ENCODE measurements at places on chromosomes 1 and 21.
A peak's percentile ranks its signal among the peaks of the same experiment; 100 is the strongest.

DNA sequence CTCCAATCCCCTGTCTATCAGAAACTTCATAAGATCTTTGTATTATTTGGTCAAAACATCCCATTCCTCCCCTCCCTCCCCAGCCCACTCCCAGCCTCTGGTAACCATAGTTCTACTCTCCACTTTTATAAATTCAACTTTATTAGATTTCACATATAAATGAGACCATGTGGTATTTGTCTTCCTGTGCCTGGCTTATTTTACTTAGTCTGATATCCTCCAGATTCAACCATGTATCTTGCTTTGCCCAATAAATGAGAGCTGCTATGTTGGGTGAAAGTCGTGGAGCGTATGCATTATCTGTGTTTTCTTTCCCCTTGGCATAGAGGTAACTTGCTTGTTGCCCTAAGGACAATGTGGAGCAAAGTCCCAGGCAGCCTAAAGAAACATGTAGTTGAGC is 28.5 kb upstream of the CHRM3 start:
- DNase-seq = no peak

- peak; percentile 54 for DNase-seq
Measured at GRCh38 chr1:10694274-10694632, 102.2 kb downstream of the CASZ1 start.

- no peak for DNase-seq
Measured at GRCh38 chr1:107142140-107142542, 1.3 kb downstream of the NTNG1 start.

GRCh38 chr1:177190308-177190970 is 19.7 kb downstream of the BRINP2 start:
- no peak for DNase-seq

DNA sequence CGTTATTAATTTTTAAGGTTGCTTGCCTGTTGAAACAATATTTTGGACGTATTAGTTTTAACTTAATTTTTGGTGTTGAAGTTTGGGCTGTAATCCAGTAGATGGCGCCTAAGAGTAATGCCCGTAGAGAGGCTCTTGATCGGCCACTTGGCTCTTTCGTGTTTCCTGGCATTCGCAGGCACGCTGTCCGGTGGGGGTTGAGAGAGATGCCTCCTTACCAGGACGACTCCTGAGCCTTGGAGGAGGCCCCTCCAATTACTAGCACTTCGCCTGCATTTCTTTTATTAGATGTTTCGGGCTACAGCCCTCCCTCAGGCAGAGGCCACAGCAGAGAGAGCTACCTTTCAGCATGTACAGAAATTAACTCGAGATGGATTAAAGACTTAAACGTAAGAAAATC is 12.0 kb downstream of the OR2M4 start:
- no peak for DNase-seq

- no peak for DNase-seq
Measured at GRCh38 chr1:186858923-186859322, 30.2 kb downstream of the PLA2G4A start.

GRCh38 chr1:103514920-103515503 is 10.5 kb upstream of the RNPC3 start:
- DNase-seq = peak; percentile 2

- no peak for DNase-seq
Measured at GRCh38 chr1:42947965-42948732, 10.5 kb downstream of the SLC2A1 start.

DNA sequence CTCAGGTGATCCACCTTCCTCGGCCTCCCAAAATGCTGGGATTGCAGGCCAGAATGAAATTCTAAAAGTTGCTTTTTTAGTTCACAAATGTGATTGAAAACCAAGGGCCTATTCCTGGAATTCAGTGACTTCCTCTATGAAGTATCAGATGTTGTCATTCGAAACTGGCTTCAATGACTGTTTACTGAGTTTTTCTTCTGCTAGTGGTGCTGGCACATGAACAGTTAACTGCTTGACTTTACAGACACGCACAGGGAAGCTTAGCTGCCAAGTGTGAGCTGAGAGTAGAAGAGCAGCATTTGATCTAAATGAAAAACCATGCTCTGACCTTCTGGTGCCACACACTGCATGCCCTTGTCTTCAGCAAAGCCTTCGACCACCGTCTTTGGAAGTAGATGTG is 32.8 kb upstream of the AJAP1 start:
- DNase-seq = no peak

DNA sequence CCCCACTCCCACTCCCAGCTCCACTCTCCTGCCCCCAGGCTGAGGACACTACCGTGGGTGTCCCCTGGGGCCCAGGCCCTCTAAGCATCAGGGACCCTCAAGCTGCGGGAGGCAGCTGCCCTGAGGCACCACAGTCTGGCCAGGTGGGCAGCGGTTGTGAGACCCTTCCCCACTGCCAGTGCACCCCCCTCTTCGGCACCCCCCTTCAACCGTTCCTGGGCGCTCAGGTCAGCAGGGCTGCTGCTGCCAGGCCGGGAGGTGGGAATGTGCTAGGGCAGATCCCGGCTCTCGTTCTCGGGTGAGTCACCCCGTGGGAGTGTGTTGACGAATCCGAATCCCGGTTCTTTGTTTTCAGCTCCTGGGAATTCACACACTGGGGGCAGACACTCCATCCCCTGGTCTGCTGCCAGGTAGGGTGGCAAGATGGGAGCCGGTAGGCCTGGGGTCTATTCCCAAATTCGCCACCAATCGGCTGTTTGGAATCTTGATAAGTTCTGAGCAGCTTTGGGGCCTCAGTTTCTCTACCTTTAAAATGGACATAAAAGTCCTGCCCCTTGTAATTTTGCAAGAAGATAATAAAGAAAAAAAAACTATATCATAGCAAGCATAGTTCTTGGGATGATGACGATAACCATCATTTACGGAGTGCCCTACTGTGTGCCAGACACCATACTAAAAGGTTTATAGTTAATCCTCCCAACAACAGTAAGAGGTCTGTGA is 28.5 kb upstream of the CASZ1 start:
- DNase-seq = no peak

GRCh38 chr1:27152004-27152828 is 2.7 kb downstream of the SLC9A1 start:
- no peak for DNase-seq

- no peak for DNase-seq
Measured at GRCh38 chr1:156862997-156863599, 2.4 kb downstream of the NTRK1 start.

GRCh38 chr1:1308756-1309250 is 406 bp downstream of the PUSL1 start:
- DNase-seq = no peak

DNA sequence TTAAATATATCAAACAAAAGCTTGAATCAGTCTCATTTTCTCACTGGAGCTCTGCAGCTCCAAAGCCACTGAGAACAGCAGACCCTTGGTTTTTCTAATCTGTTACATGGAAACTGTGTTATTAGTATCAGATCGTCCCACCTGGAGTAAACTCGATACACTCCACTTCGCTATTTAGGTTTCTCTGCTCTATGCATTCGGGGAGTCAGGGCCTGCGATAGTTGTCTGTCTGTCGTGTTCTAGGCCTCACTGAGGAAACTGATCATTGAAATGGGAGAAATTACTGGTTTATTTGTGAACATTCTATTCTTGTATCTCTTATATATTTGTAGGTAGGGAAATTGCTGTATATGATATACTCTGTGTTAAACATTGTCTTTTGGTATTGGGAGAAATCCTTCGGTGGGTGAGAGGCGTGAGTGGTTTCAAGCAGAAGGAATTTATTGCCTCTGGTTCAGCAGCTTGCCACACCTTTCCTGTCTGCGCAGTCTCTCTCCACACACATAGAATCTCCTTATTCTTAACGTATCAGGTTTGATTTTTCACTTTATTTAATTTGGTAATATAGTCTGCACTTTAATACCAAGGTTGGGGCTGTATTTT is 8.5 kb downstream of the PRDM2 start:
- DNase-seq = no peak

GRCh38 chr1:6822530-6823359 is 37.5 kb downstream of the CAMTA1 start:
- no peak for DNase-seq

- no peak for DNase-seq
Measured at GRCh38 chr1:94110021-94110761, 10.8 kb downstream of the ABCA4 start.

DNA sequence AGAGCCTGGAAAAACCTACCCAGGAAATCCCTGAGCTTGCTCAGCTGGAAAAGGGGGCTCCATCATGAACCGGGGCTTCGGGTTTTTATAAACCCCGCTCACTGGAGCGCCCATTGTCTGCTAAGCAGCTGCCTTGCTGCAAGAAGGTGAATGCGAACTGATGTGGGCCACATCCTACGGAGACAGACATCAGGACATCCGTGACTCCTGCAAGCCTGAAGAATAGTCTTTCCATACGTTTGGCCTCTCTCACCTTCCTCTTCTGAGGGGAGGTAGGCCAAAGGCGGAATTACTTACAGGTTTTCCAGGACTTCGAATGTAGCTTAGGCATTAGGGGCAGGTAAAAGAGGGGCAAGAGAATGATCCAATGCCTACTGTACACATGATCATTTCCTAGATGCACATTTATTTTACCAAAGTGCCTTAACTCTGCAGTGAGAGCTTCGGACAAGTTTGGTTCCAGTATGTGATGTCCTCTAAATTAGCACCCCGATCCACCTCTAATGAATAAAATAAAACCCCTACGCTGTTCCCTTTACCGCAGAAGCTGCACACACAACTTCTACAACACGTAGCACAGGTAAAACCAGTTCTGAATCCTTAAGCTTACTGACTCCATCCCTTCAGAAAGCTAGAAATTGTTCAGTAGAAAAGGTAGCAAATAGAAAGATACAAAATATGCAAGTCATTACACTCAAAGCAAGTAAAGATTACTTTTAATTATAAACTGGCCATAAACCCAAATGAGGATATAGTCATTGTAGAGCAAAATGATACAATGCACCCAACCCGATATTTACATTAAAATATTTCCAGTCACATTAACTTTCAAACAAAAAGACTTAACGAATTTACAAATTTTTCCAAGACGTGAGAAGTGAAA is 866 bp upstream of the SORT1 start:
- DNase-seq = no peak

DNA sequence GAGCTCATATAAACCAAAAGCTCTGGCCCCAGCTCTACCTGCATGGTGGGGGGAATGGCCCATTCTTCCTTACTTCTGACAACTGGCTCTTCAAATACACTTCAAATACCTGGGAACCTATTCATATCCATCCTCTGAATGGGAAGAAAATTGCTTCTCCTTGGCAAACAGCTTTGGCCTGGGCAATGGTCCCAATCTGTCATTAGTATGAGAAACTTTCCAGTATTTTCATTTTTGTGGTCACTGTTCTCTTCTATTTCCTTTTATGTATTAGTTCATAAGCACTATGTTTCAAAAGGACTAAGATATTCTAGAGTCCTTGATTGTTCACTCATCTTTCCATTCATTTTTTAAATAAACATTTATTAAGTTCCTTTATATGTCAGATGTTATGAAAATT is 5.2 kb upstream of the HSD3B2 start:
- DNase-seq = no peak

DNA sequence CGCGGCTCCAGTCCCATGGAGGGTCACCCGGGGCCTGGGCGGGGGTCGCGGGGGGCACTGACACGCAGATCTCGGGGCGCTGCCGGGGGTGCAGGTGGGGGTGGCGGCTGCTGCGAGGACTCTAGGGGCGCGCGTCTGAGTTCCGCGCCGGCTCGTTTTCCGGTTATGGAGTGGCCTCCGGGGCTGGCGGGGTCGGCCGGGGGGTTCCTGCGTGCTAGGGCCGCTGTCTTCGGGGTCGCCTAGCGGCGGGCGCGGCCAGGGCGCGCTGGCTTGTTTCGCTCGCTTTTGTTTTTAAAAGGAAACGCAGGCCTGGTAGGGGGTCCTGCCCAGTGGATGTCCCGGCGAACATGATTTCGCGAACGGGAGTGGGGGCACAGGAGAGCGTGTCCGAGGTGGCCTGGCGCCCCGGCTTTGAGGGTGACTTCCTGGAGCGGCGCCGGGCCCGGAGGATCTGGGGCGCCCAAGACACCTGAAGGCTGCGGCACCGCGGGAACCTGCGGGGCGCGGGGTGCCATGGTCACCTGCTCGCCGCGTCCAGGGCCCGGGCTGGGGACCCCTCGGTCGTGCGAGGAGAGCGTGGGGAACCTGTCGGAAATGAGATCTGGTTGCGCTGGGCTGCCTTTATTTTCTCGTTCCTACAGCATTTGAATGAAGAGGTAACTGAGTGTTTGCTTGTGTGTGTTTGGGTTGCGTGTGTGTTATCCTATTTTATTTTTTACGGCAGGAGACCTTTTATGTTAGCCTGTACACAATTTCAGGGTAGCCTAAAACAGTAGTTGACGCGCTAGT is 618 bp downstream of the ETS2 start:
- DNase-seq = peak; percentile 13

GRCh38 chr1:214635086-214635485 is 32.1 kb downstream of the CENPF start:
- no peak for DNase-seq

DNA sequence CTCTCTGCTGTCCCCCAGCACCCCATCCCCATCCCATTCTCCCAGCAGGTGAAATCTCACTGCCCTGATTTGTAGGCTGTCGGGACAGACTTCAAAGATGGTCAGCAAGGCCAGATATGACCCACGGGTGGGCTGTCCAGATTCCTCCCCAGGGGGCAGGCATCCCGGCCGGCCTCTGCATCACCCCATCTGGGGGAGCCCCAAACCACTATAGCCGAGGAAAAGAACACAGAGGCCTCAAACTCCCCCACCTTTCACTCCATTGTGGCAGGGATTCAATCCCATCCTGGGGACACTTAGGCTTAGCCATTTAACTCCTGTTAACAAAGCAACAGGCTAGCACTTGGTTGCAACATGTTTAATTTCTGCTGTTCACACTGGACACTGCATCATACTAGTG is 8.8 kb downstream of the MUL1 start:
- DNase-seq = no peak

DNA sequence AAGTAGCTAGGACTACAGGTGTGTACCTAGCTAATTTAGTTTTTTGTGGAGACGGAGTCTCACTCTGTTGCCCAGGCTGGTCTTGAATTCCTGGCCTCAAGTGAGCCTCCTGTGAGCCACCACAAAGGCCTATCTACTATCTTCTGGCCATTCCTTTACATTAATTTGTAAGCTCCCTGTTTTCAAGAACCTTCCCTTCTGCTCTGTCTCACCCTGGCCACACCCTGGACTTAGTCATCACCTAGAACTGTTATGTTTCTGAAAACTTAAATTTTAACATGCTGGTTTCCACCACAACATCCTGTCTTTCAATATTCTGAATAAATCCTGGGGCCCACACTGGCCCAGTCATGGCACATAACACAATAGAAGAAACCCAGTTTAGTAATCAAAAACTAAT is 4.9 kb upstream of the B4GALT3 start:
- peak; percentile 41 for DNase-seq

- DNase-seq = no peak
Measured at GRCh38 chr1:229043115-229043514, 227.8 kb upstream of the RAB4A start.

- no peak for DNase-seq
Measured at GRCh38 chr1:33111965-33112364, 31.0 kb downstream of the AZIN2 start.

GRCh38 chr1:234913771-234914170 is 214.9 kb downstream of the TOMM20 start:
- no peak for DNase-seq

DNA sequence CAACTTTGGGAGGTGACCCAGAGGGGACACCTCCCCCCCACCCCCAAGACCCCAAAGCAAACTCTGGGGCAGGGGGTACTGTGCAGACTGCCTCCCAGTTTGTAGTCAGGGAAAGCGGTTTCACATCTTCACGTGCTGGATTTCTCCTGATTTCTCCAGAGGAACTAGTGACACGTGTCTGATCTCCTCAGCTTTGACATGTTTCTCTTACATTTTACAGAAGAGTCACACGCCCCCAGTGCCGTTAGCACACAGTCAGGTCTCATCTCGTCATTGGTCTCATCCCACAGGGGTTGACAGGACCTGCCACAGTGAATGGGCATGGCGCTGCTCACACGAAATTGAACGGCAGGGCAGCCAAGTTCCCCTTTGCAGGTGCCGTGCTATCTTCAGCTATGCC is 11.8 kb downstream of the PDPN start:
- no peak for DNase-seq

Measured in effector CD4-positive, alpha-beta T cell (primary cell).